SW 1271 (cell line): ENCODE measurements at places on chromosomes 11 and 22.

DNA sequence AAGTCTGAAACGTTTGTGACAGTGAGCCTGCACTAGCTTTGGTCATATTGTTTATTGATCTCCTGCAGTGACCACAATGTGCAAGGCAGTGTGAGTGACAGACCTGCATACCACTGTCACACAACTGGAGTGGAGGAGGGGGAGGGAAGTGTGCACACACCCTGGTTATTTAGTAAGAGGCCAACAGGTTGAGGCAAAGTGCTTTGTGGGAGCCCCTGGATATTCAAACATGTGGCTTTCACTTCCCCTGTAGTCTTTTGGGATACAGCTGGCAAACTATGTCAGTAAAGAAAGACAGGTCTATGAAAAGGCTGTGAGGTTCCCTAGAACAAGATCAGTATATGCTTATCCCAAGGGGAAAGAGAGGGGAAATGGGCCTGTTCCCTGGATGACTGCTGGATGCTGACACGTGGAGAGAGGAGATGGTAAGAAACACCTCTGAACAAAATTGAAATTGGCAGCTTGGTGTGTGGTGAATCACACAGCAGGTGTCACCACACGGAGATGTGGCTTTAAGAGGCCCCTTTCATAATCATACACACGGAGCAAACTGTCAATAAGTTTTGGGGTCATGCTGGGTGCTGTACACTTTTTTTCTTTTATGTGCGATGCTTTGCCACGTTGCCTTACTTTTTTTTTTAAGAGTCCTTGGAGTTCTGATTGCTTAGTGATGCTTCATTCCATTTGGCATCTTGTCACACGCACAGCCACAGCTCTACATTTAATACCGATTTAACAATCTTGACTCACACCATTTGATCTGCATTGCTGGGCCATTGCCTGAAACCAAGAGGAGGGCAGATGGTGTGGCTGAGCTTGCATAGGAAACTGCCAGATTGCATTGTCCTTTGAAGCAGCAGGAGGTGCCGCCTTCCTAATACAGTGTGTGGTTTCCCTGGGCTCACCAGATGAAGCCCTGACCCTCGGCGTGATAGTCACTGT lies 11.3 kb downstream of the OSBP2 start:
- DNase-seq: no peak

- DNase-seq: no peak
These were observed 24.3 kb downstream of the GLYATL1 start for GRCh38 chr11:58963551-58964104.

DNA sequence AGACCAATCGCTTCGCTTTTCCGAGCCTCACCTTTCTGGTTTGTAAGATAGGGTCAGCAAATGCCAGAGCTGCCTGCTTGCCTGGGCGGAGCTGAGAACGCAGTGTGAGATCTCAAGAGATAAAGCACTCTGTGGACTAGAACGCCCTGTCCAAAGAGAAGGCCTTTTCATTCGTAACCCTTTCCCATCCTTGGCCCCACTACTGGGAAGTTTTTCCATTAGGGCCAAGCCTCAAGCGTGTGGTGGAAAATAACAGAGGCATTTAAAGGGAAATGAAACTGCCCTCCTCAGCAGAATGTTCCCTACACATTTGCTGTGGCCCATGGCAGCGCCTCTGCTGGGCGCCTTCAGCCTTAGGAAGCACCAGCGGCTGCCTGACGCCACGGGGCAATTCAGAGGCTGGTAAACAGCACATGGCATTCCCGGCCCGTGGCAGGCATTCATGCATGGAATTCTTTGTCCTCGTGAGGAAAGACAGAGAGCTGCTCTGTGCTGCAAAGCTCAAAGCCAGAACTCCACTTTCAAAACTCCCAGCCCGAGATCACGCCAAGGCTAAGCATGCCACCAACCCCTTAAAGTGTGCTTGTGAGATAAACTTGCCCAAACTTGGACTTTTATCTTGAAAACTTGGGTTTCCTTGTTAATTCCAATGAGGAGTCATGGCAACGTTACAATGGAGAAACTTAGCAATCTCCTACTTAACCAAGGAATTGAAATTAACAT lies 38.1 kb downstream of the AHNAK start:
- no peak for DNase-seq

DNA sequence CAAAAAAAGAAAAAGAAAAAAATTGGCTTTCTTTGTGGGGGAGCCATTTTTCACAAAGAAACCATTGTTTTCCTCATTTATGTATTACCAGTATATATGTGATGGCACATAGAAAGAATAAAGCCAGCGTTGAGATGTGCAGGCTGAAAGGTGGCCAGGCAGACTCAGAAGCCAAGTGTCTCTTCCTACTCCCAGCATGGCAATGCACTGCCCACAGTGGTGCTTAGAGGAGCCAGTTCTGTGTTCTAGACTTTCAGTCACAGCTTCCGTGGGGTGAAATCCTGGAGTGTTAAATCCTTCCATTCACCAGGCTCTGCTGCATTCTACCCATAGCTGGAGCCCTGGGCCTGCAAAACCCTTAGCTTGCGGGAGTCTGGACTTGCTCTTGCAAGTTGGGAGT lies 18.9 kb downstream of the SNAP29 start:
- DNase-seq: no peak

DNA sequence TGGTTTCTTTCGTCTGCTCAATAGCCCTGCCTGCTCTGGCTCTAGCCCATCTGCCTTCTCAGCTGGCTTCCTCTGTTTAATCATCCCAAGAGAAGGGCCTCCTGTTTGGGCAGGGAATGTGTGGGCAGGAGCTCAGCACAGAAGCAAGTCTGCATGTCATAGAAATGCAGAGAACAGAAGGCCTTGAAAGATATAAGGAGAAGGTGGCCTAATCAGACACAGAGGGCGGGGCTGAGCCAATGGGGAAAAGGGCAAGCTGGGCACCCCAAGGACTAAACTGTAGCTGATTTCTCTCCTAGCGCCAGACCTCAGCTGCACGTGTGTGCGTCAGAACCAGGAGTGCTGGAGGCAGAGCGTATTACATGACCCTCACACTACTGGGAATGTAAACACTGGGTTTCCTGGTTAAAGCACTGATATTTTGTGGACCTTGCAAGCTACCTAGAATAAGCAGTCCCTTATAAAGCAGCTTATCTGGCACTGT lies 7.6 kb upstream of the CCKBR start:
- DNase-seq: no peak
